D341Med (cell line): ENCODE measurements at places on chromosomes 11 and 22.
A peak's percentile ranks its signal among the peaks of the same experiment; 100 is the strongest.

DNA sequence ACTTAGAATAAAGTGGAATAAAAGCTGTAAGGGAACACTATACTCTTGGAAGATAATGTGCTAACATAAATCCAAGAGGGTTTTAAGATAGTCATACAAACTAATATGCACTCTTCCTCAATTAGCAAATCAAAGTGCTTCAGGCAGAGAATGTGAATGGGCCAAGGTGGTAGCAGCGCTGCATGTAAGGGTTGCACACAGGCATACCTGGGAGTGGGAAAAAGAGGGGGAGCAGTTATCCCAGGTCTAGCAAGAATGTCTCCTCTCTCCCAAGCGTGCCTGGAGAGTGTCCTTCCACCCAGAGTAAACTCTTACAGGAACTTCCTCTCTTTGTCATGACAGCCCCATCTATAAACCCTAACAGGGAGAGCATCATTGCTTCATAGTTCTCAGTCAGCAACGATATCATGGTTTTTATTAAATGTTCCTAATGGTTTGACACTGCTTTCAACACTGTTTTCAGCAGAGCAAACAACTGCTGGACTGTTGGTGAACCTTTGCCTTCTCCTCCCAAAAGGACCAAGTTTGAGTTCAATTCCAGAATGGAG, 61.6 kb downstream of the SYTL2 start:
- DNase-seq, result no peak

DNA sequence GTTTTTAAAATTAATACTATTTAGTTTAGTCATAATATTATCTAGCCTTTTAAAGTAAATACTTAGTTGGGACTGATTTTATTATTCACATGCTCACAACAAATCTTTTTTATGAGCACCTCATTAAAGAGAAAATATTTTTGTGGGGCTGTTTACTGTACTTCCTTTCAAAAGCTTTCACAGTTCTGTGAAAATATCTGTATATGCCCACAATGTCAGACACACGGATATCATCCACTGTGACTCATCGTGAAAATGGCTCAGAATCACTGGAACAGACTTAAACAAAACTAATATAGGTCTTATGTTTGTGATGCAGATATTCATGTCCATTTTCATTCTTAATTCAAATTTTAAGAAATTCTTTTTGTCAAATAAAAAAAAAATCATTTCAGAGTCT, 305.2 kb downstream of the RAB38 start:
- DNase-seq, result no peak

DNA sequence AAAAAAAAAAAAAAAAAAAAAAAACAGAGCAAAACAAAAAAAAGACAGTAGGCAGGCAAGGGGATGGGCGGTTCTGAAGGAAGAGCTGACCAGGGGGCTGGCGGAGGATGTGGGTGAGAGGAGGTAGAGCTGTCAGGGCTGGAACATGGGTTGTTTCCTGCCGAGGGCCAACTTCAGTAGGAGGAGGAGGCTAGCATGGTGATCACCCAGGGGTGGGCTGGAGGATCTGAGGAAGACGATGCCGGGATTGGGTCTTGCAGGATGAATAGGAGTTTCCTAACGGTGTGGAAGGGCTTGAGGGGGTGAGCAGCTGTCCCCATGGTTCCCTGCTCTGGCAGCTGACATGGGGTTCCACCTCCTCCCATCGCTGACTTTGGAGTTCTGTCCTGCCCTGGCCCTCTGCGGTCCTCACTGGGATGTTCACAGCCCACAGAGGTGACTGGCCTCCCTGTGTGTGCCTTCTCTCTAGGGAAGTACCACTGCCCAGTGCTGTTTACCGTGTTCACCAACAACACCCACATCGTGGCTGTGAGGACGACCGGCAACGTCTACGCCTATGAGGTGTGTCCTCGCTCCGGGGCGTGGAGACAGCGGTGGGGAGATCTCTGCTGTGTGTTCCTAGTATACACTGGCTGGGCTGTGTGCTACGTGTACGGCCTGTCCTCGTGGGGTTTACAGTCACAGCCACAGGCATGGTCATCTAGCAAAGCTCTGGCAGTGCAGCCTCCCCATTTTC, 15.2 kb downstream of the PPIL2 start:
- DNase-seq, result no peak

GRCh38 chr22:44638971-44639760, 62.8 kb upstream of the PRR5 start:
- no peak for DNase-seq

- no peak for DNase-seq
These were observed 117.3 kb downstream of the ETS1 start for GRCh38 chr11:128470081-128470480.

DNA sequence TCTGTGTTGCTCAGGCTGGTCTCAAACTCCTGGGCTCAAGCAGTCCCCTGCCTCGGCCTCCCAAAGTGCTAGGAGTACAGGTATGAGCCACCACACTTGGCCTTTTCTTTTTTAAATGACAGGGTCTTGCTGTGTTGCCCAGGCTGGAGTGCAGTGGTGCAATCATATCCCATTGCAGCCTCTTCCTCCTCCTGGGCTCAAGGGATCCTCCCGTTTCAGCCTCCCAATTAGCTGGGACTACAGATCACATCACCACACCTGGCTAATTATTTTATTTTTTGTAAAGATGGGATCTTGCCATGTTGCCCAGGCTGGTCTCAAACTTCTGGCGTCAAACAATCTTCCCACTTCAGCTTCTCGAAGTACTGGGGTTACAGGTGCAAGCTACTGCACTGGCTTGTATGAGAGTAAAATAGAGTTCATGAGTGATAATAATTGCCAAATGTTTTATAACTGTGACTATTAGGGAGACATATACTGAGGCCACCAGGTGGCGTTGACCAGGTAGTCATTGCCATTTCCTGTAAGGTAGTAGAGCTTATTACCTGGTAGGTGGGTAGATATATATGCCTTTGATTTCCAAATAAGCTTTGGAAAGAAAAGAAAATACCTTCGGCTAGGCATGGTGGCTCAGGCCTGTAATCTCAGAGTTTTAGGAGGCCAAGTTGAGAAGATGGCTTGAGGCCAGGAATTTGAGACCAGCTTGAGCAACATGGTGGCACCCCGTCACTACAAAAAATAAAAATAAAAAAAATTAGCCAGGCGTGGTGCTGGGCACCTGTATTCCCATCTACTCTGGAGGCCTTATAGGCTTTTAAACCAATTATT, 5.4 kb downstream of the FDX1 start:
- no peak for DNase-seq

DNA sequence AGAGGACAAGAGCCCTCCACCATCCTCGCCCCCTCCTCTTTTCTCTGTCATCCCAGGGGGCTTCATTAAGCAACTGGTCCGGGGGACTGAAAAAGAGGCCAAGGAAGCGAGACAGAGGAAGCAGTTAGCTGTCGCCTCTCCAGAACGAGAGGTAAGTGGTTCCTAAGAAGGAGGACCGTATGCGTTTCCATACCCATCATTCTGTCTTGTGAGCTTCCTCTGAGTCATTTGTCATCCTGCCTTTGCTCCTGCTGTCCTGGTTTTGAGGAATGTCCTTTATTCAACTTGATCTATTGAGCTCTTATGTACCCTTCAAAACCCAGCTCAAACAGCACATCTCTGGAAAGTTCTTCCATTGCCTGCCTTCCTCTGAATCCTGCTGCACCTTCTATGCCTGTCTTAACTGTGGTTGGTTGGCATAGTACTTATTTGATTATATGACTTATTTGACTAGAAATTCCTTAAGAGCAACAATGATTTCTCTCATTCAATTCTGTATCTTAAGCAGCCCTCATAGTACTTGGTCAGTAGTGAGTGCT, 21.3 kb downstream of the MYO18B start:
- no peak for DNase-seq

GRCh38 chr11:83249972-83250593, 36.1 kb downstream of the CCDC90B start:
- DNase-seq, result peak; percentile 51

DNA sequence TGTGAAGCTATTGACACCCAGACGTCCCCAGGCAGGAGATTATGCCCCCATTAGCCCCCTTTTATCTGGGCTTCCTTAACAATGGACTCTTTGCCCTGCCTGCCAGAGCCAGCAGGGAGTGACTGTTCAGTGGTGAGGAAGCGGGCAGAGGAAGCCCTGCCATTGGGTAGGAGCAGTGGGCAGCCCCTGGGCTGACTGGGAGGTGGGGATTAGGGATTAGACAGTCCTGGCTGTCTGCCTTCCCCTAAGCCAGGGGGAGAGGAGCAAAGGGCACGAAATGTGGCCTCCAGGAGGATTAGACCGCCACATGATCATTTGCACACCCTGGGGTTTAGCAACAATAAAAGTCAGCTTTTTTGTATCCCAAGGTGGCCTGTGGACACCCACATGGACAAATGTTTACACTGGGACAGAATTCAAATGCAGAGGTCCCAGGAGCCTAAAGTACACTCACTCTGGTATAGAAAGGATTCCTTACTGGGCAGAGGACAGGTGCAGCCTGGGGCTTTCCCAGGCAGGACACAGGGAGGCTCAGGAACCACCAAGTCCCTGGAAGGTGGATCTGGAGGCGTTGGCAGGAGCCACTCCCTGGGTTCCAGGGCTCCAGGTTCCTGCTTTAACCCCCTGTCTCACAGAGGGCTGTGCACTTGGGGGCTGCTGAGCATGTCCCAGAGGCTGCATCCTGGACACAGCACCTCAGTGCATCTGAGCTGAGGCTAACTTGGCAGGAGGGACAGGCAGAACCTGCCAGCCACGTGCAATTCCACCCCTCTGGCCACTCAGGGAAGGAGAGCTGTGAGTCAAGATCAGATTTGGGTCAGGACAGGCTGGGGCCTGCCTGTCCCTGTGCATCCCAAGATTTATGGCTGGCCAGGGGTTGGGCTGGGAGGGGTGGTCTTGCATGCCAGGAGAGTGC, 2.1 kb downstream of the PNPLA3 start:
- DNase-seq, result peak; percentile 91

- no peak for DNase-seq
These were observed 25.1 kb downstream of the SBF2 start for GRCh38 chr11:10268746-10269488.

- peak; percentile 88 for DNase-seq
These were observed 38.5 kb downstream of the BCR start for GRCh38 chr22:23218867-23219251.

DNA sequence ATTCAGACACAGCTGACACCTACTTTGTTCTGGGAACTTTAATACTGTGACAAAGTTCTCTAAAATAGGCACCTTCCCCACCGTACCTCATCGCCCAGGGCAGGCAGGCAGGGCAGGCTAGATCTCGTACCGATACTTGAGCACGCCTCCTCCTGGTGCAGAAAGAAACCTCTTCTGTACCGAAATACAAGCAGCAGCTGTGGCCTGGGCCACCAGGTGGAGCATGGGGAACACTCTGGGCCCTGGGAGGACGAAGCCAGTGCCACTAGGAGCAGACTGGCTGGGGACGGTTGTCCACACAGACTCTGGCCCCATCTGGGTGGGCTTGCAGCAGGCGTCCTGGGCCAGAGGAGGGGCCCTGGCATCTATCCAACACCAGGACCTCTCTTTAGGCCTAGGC, 12.8 kb downstream of the PMM1 start:
- peak; percentile 88 for DNase-seq

- DNase-seq, result no peak
These were observed 423.9 kb downstream of the MN1 start for GRCh38 chr22:27377501-27378295.

DNA sequence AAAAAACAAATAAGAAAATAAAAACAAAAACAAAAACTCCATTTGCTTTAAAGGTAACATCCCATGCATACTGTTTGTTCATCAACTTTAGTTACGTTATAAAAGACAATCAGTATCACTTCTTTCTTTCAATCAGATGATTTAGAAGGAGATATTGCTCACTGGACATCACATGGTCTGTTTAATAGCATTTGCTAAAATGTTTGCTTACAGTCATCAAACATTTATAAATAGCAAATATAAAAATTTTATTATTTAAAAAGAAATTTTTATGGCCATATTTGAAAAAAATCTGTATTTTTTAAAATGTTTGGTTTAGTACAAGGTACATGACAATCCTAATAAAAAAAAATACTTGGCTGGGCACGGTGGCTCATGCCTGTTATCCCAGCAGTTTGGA, 22.6 kb downstream of the MMP26 start:
- DNase-seq, result no peak

DNA sequence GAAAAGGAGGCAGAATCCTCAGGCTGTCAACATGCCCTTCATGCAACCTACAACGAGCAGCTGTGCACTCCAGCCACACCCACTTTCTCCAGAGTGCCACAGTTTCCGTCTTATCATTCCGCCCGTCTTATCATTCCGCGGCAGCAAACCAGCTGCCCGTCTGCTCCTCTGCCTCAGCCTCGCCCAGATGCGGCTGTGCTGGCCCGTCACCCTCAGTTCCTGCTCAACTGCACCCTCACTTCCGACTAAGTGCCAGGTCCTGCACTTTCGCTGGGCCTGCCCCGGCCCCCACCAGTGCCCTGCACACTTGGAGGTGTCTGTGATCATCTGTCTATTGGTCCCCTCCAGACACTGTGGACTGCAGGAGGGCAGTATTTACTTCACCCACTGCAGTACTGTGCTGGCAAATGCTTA, 43.7 kb downstream of the MICAL3 start:
- peak; percentile 77 for DNase-seq

- no peak for DNase-seq
These were observed 263.1 kb downstream of the TMEM135 start for GRCh38 chr11:87300640-87301380.

DNA sequence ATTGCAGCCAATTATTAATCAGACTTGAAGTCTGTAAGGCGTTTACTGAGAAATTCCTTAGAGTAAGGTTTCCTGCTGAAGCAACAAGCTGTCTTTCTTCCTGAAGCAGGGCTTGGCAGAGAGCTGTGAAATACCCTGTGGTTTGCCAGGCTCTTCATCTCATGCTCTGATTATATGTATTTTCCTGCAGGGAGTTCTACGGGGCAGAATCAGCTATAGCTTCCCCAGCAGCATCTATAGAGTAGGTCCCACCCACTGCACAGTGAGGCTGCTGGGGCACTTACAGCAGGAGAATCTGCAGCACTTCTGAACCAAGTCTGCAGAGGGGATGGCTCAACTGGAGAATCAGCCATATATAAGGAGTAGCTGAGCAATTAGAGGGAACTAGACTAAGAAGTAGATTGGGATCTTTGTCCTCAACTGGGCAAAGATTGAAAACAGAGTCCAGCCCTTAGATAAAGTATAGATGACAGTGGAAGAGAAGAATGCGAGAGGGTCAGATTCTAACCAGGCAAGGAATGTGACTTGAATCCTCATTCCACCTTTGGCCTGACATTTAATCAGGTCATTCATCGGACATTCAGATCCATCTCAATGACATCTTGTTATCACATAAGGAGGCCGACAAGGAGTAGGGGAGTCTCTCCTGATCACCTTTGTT, 37.6 kb downstream of the CNTF start:
- DNase-seq, result no peak

- DNase-seq, result no peak
These were observed at the start of gene TRIM22 for GRCh38 chr11:5689551-5689983. TRIM22 (plus strand) TSS chr11:5689790; CDS start chr11:5696233, 6,443 bp downstream.

DNA sequence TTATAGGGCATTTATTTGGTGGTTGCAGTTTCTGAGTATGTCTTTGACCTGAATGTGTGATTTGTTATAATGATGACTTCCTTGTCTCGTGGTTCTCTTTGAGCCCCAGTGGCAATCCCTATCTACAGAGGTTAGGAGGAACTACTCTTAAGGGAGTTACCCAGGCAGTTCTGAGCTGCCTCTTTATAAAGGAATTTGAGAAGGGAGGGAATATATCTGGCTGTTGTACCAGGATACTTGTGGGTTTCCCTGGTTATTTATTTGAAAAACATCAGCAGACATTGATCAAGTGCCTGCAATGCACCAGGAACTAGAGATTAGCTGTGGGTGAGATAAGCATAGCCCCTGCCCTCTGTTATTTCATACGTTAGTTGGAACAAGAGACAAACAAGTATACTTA, 243.5 kb upstream of the ARHGAP20 start:
- DNase-seq, result no peak

GRCh38 chr11:80241766-80242165, 800.9 kb upstream of the TENM4 start:
- no peak for DNase-seq
